CD4-positive, alpha-beta T cell treated with Interleukin-6 at 100 ng/mL for 8 hours (primary cell): ENCODE measurements at places on chromosomes 11 and 22.

- DNase-seq, result no peak
Measured at GRCh38 chr22:31896472-31896871, 47.9 kb upstream of the YWHAH start.

GRCh38 chr11:72673943-72674828 lies at the start of gene PDE2A:
TSS of gene PDE2A (minus strand) at chr11:72674422. CDS start at chr11:72674207, 215 bp downstream.
- DNase-seq, result no peak

DNA sequence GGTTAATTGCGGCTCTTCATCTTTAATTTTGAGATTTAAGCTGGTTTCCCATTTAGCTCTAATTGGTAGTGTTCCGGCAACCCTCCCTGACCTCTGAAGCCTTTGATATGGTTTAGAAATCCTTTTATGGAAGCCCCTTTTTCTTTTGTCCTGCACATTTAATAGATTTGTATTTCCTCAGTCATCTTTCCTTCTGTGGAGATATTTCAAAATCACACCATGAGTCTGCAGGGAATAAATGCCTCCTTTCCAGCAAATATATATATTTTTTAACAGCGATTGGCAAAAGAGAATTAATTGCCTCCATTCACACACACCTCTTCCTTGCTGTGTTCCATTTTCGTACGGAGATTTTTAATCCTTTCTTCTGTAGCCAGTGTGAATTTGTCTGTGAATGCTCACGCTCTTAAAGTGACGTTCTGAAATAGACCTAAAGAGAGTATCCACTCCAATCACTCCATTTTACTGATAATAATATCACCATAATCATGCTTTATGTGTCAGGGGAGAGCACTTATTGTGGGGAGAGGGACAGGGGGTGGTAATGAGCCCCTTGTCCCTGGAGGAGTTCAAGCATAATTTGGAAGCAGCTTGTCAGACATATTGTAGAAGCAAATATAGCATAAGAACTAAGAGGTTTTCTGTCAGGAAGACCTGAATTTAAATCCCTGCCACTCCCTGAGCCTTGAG lies 142.5 kb upstream of the SYT13 start:
- no peak for DNase-seq

- no peak for DNase-seq
Measured at GRCh38 chr22:27874185-27874584, 44.9 kb downstream of the PITPNB start.

GRCh38 chr11:26072614-26073153 lies 259.2 kb upstream of the ANO3 start:
- DNase-seq, result no peak

GRCh38 chr11:72821920-72822799 lies 7.9 kb downstream of the ATG16L2 start:
- peak; percentile 87 for DNase-seq

DNA sequence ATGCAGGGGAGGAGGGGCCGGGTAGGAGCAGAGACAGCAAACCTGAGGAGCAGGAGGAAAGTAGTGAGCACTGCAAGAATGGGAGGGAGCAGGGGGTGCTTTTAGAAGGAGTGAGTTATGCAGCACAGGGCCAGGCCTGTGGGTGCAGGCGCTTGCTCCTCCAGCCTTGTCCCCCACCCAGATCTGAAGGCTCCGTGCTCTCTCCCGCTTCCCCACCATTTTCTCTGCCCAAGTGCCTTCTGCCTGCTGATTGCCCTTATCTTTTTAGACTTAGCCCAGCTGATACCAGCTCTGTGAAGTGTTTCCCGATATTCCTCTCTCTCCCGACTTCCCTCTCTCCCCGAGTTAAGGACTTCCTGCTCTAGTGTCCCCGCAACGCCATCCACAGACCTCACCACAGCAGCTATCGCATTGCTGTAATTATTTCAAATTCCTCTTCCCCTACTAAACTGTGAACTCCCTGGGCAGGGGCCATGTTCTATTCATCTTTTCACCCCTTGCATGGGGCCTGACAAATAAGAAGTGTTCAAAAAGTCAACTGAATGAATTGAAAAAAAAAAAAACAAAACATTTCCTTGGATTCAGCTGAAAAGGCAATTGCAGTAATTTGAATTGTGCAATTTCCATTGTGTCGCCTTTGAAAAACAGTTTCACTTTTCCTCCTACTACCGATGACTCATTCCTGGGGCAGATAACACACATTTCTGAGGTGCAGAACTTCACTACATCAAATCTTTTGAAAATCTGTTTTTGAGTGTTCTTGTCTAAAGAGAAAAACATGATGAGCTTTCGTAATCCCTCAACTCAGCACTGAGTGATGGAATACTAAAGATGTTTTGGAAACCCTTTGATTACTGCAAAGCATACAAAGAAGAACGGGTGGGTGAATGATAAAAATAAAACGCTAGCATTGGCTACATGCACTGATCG lies 69.7 kb upstream of the BMAL1 start:
- DNase-seq, result peak; percentile 46

DNA sequence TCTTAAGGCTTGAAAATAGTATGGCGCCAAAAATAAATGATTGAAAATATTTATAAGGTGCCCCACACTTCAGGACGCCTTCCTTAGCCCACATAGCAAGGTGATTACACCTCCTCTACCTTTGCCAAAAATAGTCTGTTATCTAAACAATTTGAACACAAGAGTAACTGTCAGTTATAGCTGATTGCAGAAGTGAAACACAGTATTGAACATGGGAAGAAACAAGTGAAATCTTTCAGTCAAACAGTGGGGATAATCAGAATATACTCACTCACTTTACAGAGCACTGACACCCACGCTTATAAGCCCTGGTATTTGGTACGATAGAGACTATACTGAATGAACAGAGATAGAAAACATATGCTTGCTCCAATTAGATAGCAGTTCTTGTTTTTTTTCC lies 203.1 kb downstream of the RAB38 start:
- no peak for DNase-seq

GRCh38 chr11:114133548-114134329 lies 74.2 kb downstream of the ZBTB16 start:
- no peak for DNase-seq

- DNase-seq, result no peak
Measured at GRCh38 chr22:49321477-49322055, 506.1 kb downstream of the BRD1 start.

GRCh38 chr11:10377183-10377582 lies 72.3 kb downstream of the ADM start:
- no peak for DNase-seq

GRCh38 chr11:110679323-110679975 lies 32.8 kb downstream of the ARHGAP20 start:
- no peak for DNase-seq

- DNase-seq, result no peak
Measured at GRCh38 chr11:94010136-94010535, 11.0 kb upstream of the HEPHL1 start.

GRCh38 chr11:107011977-107012376 lies 6.3 kb downstream of the GUCY1A2 start:
- DNase-seq, result no peak
